Calu3 (cell line): ENCODE measurements at places on chromosomes 2 and 18.

DNA sequence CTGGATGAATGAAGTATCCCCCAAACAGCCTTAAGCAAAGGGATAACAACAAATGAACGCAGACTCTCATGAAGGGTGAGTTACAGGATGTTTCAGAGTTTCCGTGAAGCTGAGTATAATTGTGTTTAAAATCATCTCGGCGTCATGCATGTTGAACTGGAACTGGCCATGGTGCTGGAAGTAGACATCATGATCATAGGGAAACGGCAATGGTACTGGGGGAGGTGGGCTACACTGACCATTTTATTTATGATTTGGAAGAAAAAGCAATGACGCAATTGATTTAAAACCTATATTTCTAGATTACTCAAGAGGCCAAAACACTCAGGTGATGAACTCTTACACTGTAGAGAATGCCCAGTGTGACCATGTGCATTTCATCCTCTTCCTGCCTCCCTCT is 387.9 kb upstream of the MYT1L start:
- DNase-seq: no peak

GRCh38 chr2:208781166-208781565 is 374.6 kb downstream of the PTH2R start:
- DNase-seq: no peak

DNA sequence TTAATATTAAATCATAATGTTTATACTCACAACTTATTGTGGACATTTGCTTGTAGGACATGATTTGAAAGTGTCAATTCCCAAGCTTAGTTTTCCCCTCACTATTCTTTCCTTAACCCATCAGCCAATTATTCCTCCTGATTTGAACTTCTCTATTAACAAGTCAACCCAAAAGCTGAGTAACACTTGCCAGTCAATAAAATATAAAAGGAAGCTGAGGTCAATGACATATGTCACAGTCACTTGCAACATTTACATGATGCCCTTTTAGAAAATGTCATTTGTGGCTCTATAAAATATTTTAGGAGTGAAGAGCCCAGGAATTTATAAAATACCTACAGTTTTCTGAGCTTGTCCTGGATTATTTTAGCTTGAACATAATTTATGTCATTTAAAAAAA is 7.2 kb downstream of the CCDC68 start:
- no peak for DNase-seq

GRCh38 chr2:217142649-217143266 is 282.9 kb upstream of the TNP1 start:
- peak; percentile 56 for DNase-seq

DNA sequence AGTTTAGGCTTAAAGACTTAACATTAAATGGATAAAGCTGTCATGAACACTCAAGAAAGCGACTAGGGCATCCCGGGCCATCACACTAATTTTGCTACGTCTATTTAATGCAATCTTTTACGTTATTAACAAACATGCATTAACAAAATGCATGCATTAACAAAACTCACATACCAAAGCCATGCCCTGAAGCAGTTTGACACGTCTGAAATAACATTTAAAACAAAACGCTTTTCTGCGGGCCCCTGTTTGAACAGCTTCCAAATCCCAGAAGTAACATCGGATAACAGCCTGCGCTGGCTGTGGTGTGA is 458 bp downstream of the B4GALT6 start:
- DNase-seq: no peak

DNA sequence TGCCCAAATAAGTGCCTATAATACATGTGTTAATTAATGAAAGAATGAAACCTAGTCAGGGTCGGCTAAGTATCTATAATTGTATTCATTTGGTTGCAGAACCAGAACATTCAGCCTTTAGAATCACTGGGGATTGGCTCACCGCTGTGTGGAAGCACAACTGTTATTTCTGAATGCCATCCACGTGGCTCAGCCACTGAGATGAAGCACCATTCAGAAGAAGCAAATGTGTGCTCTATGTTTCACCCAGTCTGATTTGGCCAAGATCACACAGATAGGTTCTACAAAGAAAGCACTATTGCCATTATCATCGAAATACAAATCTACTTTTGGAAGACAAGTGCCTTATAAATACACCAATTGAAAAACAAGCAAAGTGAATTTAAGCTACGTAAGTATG is 30.6 kb upstream of the SPOPL start:
- DNase-seq: no peak

DNA sequence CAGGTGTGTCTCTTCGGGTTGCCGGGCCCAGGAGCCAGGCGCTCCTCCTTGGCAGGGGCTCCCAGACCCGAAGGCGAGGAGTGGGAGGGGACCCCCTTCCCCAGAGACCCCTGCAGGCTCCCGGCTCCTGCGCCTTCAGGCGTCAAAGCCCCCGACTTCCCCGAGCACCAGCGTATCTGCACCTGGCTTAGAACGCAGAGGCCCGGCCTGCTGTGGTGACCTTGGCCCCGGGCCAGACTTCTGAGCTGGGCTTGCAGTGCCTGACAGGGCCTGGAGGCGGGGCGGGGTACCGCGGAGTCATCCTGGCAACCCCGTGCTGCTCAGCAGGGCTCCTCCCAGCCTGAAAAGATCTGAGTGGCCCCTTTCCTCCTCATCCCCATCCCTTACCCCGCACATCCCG is 27.0 kb downstream of the SKA1 start:
- peak; percentile 69 for DNase-seq

GRCh38 chr2:176646033-176646615 is 376.9 kb downstream of the MTX2 start:
- DNase-seq: no peak

DNA sequence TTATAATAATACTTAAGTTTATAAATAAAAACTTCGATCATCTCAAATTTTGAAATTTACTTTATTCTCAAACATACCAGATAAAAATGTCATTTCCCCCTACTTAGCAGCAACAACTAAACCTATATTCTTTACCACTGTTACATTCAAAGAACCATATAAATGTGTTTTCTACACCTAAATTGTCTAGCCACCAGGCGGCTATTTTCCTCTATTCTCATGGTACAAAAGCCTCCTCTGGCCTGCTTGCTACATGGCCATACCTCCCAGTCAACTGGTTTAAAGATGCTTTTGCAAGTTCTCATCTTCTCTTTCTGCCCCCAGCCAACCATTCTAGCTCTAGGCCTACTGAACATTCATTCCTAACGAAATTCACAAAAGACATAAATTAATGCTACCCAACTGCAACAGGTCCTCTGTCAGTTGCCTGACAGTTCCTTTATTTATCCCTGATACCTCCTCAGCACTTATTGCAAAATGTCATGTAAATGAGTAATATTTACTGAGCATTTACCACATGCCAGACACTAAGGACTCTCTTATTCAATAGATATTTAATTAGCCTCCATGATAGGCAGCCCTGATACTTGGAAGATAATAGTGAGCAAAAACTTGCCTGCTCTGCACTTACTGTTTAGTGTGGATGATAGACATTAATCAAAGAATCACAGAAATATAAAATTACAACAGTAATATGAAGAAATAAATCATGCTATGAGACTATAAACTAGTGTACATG is 5.0 kb downstream of the C1D start:
- no peak for DNase-seq

DNA sequence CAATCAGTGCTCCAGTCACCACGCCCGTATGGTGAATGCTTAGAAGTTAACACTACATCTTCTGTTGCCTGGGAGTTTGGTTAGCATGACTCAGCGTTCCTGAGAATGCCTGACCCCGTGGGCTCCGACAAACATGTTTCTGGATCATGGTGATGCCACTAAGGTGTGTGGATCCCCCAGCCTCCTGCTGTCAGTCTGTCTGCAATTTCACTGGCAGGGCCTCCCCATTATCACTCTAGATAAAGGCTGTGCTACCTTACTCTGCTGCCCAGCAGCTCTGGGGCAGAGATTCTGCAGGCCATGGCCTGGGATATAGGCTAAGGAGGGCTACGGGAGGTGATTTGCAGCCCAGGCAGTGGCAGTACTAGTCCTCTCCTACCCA is 66.0 kb downstream of the STPG4 start:
- no peak for DNase-seq

DNA sequence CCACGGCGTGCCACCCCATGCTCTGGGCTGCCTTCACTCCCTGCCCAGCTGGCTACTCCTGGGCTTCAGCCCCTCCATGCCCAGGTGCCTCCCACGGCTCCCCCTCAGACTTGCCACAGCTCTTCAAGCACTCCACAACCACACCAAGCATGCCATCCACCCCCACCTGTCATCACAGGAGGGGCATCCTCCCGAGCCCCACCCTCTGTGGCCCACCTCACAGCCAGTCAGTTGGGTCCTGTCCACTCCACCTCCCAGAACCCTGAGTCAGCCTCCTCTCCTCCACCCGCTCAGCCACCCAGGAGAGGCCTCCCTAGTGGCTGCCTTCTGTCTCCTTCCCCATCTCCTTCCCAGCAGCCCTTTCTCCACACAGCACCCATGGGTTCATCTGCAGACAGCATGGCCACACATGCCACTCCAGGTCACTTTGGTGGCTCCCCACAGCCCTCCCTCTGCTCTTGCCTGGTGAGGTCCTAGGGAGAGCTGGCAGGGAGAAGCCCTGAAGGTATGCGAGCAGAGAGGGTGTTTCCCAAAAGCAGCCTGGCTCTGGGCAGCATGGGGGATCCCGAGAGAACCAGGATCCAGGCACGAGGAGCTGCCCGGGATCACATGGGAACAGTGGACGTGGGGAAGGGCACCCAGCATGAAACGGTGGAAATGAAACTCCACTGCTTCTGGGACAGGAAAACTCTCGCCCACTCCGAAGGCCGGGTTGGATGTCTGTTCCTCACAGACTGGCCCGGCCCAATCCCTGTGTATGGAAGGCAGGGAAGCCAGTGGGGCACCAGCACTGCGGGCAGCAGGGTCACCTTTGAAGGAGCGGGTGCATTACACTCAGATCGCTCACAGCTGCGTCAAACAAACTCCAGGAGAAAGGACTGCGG is 2.7 kb downstream of the LIMS2 start:
- no peak for DNase-seq

DNA sequence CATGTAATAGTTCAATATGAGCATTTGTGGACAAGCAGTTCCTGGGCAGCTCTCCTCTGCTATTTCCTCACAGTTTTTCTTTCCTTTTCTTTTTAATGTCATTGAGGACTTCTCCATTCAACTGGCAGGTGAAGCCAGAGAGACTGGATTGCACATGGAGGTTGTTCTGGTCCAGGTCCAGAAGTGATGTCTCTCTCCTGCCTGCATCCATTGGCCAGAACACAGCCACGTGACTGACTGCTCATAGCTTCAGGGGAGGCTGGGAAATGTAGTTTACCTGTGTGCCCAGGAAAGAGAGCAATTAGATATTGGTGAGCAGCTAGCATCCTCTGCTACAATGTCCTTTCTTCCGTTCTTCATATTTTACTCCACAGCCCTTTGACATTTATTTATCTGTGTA is 20.2 kb upstream of the ADAM23 start:
- peak; percentile 17 for DNase-seq

- no peak for DNase-seq
Measured at GRCh38 chr18:24917767-24918166, 434.2 kb downstream of the ZNF521 start.

DNA sequence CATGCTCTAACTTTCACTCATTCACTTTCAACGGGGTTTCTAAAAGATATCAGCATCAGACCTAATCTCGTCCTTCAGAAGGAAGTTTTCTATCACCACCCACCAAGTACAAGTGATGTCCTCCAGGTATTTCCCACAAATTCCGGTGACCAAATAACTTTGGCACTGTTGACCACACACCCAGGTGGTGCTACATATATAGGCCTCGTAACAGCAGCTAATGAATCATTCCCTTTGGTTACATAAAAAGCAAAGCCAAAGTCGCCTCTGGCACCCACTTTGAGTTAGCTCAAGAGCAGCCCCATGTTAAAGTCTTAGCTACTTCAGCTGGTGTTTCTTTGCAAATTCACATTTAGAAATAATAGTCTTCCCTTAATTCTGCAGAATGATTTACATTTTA is 138.2 kb upstream of the OSR1 start:
- DNase-seq: no peak

DNA sequence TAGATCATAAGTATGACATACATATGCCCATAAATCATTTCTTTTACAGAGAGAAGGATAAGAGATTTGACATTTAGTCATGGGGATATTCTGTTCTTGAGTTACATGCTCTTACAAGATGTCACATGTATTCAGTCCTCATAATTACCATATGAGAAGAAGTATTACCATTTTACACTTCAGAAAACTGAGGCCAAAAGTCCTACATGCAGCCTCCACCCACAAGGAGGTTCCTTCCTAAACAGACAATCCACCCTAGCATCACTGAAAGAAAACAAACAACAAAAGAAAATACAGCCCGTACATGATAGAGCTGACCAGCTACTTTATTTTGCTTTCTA is 335.1 kb downstream of the SETBP1 start:
- DNase-seq: no peak

GRCh38 chr2:190304404-190304803 is 15.2 kb downstream of the HIBCH start:
- DNase-seq: no peak

GRCh38 chr2:129726216-129726615 is 253.2 kb upstream of the RAB6C start:
- no peak for DNase-seq

DNA sequence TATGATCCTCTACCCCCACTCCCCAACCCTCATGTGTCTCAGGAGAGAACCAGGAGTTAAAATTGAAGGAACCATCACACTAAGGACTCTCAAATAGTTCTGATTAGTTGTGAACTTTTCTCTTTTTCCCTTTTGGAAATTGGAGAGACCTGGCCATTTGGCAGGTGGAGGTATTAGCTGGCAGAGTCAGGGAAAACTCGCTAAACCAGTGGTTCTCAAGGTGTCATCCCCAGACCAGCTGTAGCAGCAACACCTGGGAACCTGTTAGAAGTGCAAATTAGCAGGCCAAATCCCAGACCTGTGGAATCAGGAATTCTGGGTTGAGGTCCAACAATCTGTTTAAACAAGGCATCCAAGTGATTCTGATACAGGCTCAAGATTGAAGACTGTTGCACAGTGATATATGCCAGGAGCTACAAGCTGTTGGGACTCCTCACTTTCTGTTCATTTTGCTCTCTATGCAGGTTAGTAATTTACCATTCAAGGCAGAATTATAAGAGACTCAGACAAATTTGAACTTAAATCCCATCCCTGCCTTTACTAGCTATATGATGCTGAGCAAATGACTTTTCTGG is 2.8 kb upstream of the TMEM131 start:
- DNase-seq: no peak

DNA sequence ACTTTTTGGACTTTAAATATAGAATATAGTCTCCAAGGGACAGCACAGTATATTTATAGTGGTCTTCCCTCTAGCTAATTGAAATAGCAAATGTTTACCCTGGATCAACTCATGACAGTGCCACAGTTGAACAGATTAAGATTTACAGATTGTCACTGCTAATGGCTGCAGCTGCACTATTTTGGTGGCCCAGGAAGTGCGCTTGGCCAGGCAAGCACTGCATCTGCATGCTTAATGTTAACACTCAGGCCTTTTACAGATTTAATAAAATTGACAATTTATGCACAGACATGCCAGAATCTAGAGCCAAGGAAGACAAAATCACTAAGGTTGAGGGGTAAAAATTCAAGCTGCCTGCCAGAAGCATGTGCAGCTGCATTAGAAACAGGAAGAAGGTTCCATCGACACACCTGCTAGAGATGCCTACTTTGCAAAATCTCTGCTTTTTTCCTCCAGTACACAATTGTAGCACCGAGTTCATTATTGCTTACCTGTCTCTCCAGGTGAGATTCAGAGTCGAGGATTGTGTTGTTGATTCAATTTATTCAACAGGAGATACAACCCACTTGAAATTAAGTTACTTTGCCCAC is 1042.3 kb upstream of the NRXN1 start:
- DNase-seq: no peak

- DNase-seq: no peak
Measured at GRCh38 chr2:133661392-133661791, 93.1 kb upstream of the NCKAP5 start.
